ENCODE measurements at places on chromosomes 13 and 19.
A peak's percentile ranks its signal among the peaks of the same experiment; 100 is the strongest.

DNA sequence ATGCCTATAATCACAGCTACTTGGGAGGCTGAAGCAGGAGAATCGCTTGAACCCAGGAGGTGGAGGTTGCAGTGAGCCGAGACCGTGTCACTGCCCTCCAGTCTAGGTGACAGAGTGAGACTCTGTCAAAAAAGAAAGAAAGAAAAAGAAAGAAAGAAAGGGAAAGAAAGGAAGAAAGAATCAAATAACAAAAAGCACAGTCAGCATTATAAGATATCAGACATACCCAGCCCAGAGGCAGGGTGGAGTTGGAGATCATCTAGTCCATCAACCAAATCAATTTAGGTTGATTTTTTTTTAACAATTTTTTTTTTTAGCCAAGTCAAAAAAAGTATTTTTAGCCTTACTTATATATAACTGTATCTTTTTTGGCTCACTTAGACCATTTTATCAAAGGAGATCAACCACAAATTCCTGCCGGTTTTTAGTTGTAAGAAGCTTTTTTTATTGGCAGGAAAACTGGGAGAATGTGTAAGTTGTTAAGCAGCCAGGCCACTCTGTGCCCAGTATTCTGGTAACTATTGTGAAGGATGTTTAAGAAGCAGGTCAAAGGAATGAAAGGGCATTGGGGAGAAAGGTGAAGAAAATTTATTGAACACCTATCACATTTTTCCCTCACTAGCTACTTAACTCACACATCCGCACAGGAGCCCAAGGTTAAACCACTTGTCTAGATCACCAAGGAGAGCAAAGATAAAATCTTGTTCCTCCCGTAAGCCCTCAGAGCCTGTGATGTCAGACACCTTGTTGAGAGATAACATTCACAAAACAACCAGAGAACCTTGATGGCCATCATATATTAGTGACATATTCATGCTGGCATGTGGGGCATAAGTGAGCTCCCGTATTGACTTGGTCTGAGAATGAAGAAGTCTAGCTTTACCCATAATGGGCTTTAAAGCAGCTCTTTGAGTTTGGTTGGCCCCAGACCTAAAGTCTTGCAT is 91.8 kb downstream of the COL4A2 start:
- DNase-seq = no peak

DNA sequence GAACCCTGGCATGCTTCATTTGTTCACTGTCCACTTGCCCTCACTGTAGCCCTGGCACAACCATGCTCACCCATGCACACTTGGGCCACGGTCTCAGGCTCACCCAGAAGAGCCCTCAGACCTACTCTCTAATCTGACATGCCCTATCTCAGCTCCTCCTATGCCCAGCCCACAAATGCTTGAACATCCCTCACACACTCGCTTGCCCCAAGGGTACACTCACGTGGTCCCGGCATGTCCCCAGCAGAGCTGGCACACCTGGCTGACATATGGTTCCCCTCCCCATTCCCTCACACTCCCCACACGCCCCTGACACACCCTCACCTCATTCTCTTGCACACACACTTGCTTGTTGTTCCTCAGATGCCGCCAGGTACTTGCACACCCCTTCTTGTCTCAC is 55.7 kb downstream of the MAP4K1 start:
- no peak for DNase-seq

- DNase-seq = peak; percentile 54
Measured at GRCh38 chr13:31431722-31432137, 232.0 kb downstream of the B3GLCT start.

- DNase-seq = no peak
Measured at GRCh38 chr19:15191514-15191913, 9.3 kb downstream of the NOTCH3 start.

GRCh38 chr13:23679220-23679619 is 109.0 kb downstream of the TNFRSF19 start:
- no peak for DNase-seq

- DNase-seq = no peak
Measured at GRCh38 chr19:31350693-31351055, 1.4 kb upstream of the TSHZ3 start.

- peak; percentile 12 for DNase-seq
Measured at GRCh38 chr13:103772576-103772975, 706.4 kb upstream of the SLC10A2 start.

GRCh38 chr13:31725841-31726240 is 13.5 kb upstream of the RXFP2 start:
- no peak for DNase-seq
